ENCODE measurements at places on chromosomes 2 and 18.

- DNase-seq, result no peak
These were observed 77.4 kb downstream of the CCBE1 start for GRCh38 chr18:59619816-59620215.

DNA sequence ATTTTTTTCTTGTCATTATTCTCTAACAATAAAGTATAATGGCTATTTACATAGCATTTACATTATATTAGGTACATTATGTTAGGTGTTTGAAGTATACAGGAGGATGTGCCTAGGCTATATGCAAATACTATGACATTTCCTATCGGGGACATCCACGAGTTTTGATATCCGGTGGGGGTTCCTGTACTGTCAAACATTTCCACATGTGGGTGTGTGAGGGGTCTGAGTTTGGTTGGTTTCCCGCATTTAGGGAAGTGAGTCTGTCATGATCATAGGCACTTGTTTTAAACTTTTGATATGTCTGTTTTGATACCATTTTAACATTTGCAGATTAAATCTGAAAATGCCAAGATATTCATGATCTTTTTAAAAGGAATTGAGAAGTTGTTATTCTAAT is 76.0 kb downstream of the CEP192 start:
- no peak for DNase-seq

GRCh38 chr2:127102521-127103242 is 4.3 kb downstream of the BIN1 start:
- DNase-seq, result no peak

DNA sequence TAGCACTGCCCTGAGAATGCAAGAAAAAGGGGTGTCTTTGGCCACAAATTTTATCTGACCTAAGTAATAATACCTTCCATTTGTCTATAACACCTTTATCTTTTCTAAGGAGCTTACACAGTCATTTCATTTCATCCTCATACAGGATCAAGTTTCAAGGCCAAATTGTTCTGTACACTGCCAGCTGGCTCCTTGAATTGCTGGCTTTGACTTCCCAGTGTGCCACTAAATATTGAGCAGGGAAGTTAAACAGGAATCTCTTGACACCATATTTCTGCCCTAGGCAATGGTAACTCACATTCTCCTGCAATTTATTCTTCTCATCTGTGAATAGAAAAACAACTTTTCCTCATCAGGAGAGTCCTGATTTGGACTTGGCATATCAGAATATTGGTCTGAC is 195.1 kb upstream of the LRP1B start:
- no peak for DNase-seq
